Activated T-cell treated with anti-CD3 and anti-CD28 coated beads, Interleukin-2, amount 50 U/mL, for 72 hours (primary cell): ENCODE measurements at places on chromosomes 12 and 14. TPM values are rescaled to one million over a fixed set of nuclear protein-coding genes. Genes with fewer than 3 reads are reported as not detected.
A peak's percentile ranks its signal among the peaks of the same experiment; 100 is the strongest.

DNA sequence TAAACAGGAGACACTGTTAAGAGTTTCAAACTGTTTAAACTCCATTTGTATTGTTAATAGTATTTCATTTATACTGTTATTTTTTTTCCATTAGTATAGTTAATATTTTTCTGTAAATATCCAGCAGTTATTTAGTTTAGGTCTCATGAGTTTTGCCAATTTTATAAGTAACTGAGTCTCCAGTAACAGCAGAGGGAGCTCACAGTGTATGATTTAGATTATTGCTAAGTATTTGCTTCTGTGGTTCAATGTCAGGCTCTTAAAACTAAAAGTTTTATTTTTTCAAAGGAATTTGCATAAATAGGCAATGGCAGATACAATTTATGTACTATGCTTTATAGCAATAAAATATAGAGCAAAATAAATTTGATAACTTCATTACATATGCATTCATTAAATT lies 209.7 kb downstream of the ATXN7L3B start:
- no peak for DNase-seq

FIGNL2 gene
- total RNA-seq: 0.86 TPM

DNA sequence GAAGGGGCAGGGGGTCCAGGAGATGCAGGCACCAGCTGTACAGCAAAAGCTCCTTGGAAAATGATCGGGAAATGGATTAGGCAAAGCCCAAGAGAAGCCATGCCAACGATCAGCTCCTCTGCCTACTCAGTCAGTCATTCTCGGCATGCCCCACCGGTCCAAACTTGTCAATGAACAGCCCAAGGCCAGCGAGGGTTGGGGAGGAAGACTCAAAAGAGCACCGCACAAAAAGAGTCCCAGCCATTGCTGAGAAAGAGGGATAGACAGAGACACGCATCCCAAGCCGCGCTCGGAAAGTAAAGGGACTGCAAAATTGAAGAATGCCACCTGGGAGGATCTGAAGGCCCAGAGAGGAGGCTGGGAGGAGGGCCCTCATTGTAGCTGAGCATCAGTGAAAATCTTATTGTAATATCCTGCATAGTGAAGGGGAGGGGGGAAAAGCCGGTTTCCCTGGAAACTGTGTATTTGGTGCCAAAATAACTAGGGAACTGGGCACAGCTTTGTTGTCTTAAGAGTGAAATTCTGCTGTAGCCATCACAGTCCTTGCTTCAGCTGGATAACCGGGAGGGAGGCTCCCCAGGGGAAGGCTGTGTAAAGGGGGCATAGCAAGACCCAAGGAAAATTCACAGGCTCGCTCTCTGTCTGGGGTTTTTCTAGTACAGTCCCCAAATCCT lies 4.7 kb downstream of the KDM2B start:
- DNase-seq: no peak

STXBP6 gene
- not detected for total RNA-seq

RGS6 gene
- total RNA-seq: 2.2 TPM

GRCh38 chr12:52058631-52059361 lies 7.6 kb downstream of the NR4A1 start:
- DNase-seq: no peak

GRCh38 chr12:109736552-109737108 lies 23.0 kb downstream of the FAM222A start:
- DNase-seq: peak; percentile 25

- no peak for DNase-seq
Measured at GRCh38 chr14:50937325-50937724, 7.0 kb downstream of the PYGL start.

ZC2HC1C gene
- total RNA-seq: 3.0 TPM

TRIAP1 gene
- total RNA-seq: 68.0 TPM

- DNase-seq: peak; percentile 50
Measured at GRCh38 chr14:24013654-24014514, 25.2 kb downstream of the DHRS4L2 start.

GRCh38 chr14:70828188-70828587 lies 18.9 kb upstream of the MAP3K9 start:
- no peak for DNase-seq

LRRC10 gene
- total RNA-seq: not detected

SERPINA1 gene
- 20.3 TPM for total RNA-seq

DNA sequence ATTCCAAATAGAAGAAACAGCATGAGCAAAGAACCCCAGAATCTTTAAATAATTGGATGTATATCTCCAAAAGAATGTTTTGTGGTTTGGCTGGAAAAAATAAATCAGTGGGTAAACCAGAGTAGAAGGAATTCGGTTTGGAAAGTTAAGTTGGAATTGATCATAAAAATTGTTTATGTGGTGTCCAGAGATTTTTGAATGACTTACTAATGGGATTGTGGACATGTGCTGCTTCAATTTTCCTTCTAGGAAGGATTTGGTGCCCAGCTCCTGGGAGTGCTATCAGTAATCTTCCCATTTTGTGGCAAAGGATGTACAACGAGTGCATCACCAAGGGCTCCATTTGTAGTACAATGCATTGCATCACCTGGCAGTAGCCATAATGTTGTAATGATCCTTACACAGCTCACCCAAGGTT lies 224.8 kb downstream of the SLC16A7 start:
- no peak for DNase-seq

MYO1A gene
- total RNA-seq: 13.4 TPM

COCH gene
- 2.3 TPM for total RNA-seq

APOF gene
- total RNA-seq: 0.28 TPM

GRCh38 chr14:103045371-103045869 lies 11.9 kb downstream of the CDC42BPB start:
- DNase-seq: no peak

DNA sequence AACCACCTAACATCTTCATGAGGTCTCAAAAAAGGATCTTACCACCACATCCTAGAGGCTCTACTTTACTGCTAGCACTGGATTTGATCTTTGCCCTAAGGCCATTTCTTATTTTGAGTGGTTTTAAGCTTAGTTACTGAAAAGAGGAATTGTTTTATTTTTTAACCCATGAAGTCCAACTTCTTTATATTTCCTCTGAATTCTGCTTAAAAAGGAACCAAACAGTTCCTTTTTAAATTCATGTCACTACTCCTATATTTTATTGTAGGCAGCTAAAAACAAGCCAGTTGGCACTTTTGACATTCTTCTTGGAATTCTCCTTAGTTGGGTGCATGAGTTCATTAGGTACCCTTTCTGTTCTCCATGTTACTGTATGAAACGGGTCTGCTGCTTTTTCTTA lies 76.4 kb downstream of the FGD4 start:
- no peak for DNase-seq

MSI1 gene
- total RNA-seq: 5.6 TPM

ACRBP gene
- 5.2 TPM for total RNA-seq

DNA sequence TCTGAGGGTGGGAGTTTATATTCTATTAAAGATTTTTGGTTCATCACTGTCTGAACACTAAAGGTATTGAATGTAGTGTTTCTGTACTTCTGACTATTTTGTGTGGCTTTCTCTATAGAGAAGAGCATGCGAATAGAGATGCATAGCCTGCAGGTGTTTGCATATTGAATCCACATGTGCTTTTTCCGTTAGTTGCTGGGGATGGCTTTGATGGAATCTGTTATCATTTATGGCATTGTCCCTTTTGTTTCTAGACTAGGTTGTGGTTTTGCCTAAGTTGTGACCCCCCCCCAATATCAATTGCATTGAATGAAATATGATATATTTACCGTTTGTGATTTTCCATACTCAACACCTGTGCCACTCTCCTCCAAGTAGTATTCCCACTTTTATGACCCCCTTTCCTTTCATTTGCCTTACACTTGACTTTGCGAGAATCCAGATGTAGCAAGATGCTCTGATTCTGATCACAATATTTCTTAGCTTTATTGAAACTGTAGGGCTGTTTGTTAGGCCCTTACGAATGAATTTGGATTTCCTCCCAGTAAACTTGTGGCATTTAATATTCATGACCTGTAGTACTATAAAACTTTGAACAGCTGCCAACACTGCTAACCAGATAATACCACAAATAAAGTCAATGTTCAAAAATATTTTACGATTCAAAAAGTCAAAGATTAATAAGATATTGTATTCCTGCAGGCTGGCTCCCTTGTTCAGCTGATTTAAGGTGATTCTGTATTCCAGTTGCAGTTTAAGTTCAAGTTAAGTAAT lies 176.4 kb downstream of the TMTC2 start:
- DNase-seq: no peak

GPRC5D gene
- total RNA-seq: not detected
